ENCODE measurements at places on chromosomes 6 and 20.
A peak's percentile ranks its signal among the peaks of the same experiment; 100 is the strongest.

- no peak for DNase-seq
Measured at GRCh38 chr6:1726341-1726768, 116.6 kb downstream of the FOXC1 start.

- no peak for DNase-seq
Measured at GRCh38 chr20:62129731-62130531, 7.7 kb downstream of the LSM14B start.

DNA sequence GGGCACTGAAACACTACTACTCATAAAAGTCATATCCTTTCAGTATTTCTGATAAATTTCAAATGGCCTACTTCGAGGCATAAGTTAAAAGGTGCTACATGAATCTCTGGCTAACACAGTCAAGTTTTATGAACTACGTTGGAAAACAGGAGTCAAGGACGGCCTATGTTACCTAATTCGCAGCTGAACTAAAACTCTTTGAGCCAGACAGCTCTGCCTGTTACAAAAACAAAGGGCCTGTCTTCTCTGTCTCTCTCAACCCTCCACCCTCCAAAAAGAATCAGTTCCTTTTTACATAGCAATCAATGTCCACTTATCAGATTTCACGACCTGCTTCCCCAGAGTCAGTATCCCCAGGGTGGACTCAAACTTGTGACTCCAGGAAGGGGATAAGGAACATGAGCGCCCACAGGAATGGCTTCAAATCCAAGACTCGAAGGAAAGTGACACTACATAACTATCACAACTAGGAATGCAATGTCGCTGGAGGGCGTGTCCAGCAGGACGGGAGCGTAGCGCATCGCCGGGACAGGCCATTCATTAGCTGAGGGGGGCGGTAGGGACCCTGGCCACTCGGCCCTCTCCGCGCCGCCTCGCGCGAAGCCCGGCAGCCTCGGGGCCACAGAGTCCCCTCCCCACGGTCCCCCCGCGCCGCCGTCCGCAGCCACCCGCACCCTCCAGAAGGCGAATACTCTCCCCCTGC, 591 bp downstream of the IBTK start:
- DNase-seq: peak; percentile 60

DNA sequence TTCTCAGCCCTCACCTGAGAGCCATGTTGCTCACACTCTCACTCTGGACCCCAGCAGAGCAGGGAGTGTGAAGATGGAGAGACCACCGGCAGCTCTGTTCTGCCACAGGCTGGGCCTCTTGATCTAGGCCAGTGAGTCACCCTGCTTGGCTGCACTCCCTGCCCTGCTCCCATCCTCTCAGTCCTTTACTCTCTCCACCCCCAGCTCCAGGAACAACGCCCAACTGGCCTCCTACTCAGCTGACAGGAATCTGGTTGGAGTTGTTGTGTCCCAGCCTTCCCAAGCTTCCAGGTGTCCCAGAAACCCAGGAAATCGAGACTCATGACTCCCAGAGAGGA, at the start of gene PSORS1C1:
Gene PSORS1C1 (plus strand): TSS at position 260 of the 338 bp plus-strand sequence. CDS start 14,833 bp downstream, outside the sequence.
- no peak for DNase-seq

DNA sequence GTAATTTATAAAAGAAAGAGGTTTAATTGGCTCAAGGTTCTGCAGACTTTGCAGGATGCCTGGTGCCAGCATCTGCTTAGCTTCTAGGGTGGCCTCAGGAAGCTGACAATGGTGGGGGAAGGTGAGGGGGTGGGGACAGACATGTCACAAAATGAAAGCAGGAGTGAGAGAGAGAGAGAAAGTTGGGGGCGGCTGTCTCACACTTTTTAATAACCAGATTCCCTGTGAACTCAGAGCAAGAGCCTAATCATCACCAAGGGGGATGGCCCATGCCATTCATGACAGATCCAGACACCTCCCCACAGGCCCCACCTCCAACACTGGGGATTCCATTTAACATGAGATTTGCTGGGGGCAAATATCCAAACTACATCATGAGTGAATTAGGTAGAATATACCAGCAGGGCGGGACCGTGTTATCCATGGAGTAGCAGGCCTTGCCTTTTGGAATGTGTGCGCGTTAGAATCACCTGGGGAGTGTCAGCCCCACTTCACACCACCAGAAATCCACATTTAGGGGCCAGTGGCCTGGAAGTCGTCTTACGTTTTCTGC, 258.8 kb downstream of the CDH4 start:
- DNase-seq: no peak

DNA sequence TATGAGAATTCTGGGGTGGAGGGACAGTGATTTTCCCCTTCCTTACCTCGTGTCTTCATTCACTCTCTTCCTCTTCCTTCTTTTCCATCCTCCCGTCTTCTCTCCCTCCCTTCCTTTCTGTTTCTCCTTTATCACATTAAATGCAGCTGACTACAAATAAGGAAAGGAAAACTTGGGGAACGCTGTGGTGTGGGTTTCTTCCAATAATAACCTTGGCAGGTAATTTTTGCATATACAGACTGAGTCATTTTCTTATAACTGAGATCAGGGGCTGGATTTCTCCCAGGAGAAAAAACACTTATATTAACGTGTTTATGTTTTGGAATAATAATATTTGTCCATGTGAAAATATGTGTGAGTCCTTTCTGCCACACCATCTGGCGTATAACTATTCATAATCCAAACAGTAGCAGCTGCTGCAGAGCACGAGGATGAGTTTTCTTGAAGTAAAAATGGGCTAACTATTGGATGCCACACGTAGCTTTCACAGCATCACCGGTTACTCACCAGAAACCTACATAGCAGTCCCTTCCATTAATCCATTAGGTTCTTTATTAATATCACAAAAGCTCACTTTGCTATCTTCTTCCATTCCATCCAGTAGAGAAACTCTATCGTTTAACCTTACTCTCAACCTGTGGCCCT, 139.2 kb upstream of the SASH1 start:
- no peak for DNase-seq

DNA sequence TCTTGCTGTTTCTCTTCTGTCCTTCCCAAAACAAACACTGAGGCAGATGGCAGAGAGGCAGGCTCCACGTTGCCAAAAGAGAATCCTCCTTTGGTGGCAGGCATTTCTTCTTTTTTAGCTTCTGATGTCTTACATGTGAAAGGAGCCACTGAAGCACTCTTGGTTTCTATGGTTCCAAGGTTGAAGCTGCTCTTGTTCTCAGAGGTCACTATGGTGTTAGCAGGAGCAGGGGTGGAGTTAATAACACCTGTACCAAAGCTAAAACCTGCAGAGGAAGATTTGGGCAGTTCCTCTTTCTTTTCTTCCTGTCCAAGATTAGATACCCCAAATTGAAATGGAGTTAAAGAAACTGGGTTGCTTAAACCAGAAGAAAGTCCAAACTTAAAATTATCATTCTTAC, 28.8 kb downstream of the FAM8A1 start:
- no peak for DNase-seq

GRCh38 chr6:158323561-158323958, 11.3 kb downstream of the TULP4 start:
- DNase-seq: no peak

GRCh38 chr6:166942393-166943168, 13.8 kb downstream of the RNASET2 start:
- no peak for DNase-seq

DNA sequence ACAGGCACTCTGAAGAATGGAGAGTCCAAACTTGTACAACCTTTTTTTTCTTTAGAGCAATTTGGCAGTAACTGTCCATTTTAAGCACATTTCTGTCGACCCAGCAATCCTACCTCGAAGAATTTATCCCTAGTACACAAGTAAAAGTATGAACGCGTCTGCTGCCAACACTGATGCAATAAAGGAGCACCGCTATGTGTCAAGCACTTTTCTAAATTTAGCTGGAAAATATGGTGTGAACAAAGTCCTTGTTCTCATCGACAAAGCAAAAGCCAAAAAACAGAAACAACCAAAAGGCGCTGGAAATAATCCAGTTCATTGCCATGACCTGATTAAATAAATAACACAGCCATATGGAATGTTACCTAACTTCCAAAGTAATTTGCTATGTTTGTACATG, 1.1 kb downstream of the DPM1 start:
- DNase-seq: no peak

GRCh38 chr6:121848523-121849255, 413.2 kb downstream of the GJA1 start:
- DNase-seq: peak; percentile 15

DNA sequence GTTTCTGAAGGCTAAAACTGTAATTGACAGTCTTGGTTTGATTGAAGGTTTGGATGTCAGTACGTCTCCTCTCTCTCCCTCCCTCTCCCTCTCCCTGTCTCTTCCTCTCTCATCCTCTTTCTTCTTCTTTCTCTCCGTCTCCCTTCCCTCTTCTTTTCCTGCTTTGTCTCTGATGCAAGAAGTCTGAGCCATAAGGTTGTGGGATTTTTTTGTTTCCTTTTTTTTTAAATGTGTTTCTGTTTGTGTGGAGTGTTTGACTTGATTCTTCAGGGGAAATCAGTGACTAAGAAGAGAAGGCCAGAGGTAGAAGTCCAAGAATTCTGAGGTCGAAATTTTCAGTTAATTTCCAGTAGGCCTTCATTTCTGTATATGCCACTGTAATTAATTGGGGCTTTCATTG, 111.9 kb downstream of the FOXO3 start:
- DNase-seq: no peak

DNA sequence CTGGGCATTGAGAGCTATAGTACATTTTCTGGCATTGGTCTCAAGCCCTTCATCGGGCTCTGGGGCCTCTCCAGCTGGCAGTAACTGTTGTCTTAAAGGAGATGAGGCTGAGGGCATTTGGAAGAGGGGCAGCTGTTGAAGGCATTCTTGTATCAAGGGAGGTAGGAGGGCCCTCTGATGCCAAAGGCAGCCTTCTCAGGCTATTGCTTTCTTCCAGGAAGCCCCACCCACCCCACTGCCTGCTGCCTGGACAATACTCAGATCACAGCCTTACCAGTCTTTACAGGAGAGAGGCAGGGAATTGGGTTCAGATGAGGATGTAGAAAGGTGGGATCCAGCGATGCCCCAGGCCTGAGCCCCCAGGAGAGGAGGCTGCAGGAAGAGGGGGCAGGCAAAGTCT, 46.0 kb downstream of the CPXM1 start:
- DNase-seq: no peak

DNA sequence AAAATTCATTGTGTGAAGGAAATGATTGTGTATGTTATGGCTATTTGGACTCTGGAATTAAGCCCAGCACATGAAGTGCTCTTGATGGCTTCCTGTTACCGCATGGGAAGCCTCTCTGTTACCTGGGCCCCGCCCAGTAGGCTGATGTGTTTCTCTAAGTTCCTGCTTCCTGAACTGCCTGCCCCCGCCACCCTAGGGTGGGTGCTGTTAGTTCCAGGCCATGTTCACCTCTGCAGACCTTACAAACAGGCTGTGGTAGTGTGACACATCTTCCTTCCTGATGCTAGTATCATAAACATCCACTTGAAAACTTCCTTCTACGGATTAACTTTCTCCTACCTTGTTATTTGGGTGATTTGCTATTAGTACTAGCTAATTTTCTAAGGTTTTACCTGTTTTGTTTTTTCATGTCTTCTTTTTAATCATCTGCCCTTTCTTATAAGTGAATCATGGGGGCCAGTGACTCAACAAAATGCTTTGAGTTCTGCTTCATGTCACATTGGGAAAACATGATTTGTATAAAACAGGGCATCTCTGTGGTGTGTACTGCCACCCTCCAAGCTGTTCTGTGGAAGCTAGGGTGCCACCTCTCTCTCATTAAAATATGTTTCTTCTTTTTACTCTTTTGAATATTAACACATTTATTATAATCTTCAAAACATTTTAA, 40.6 kb downstream of the SH3BGRL2 start:
- no peak for DNase-seq

DNA sequence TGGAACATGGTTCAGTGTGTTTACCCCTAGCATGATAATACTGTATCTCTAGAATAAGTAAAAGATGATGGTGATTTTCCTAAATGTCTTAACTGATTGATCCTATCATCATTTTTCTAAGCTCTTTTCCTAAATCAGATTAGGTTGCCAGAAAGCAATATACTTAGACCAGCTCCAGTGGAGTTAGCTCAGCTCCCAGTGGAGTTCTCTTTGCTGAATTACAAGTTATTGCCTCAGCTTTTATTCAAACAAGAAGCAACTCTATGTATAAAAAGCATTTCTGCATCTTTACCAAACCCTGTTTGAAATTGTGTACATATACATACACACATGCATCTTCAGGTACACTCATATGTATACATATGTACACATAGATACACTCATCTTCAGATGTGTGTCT, 44.9 kb downstream of the SNX9 start:
- DNase-seq: no peak

GRCh38 chr6:7878401-7878964, 32.1 kb downstream of the TXNDC5 start:
- DNase-seq: no peak

GRCh38 chr20:51306521-51307358, 235.8 kb downstream of the NFATC2 start:
- peak; percentile 74 for DNase-seq

- DNase-seq: no peak
Measured at GRCh38 chr20:2653556-2654383, 1.3 kb downstream of the NOP56 start.

- no peak for DNase-seq
Measured at GRCh38 chr20:61879303-61879620, 186.4 kb downstream of the TAF4 start.

DNA sequence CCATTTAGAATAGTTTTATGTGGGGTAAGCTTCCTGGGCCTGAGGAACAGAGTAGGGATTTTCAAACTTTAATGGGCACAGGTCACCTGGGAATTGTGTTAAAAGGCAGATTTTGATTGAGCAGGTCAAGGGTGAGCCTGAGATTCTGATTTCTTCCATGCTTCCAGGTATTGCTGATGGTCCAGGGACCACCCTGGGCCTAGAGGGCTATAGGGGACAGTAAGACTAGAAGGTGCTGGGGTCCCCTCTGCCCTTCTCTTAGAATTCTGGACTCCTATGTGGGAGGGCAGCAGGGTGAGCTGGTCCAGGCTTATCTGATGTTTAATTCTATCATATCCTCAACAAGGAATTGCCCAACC, 2.6 kb downstream of the DDR1 start:
- DNase-seq: no peak

- DNase-seq: no peak
Measured at GRCh38 chr6:142387997-142388815, 86.4 kb downstream of the ADGRG6 start.

- DNase-seq: no peak
Measured at GRCh38 chr6:139409026-139409425, 34.6 kb upstream of the CITED2 start.
